ENCODE measurements at places on chromosomes 7 and 10.

- DNase-seq, result no peak
These were observed 48.7 kb upstream of the OCM2 start for GRCh38 chr7:98038731-98039130.

- no peak for DNase-seq
These were observed 187.0 kb upstream of the CCDC6 start for GRCh38 chr10:60093317-60093716.

GRCh38 chr7:82865856-82866255 is 296.8 kb downstream of the PCLO start:
- no peak for DNase-seq

- DNase-seq, result no peak
These were observed 239.1 kb downstream of the SKAP2 start for GRCh38 chr7:26625286-26625685.

DNA sequence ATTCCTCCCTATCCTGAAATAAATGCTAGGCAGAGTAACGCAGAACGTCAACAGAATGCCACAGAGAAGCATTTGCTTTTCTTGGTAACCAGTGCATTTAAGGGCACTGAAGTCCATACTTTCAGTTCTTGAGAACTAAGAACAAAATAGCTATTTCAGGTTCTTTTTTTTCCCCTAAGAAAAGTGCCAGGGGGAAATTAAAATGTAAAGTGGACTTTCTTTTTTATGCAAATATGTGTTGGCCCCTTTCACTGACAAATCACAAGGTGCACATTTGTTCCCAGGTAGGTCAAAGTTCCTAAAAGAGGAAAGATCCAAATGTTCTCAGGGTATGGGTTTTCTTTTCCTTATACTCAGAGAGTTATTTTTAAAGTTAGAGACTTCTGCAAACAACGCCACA is 151.5 kb downstream of the HPSE2 start:
- no peak for DNase-seq

DNA sequence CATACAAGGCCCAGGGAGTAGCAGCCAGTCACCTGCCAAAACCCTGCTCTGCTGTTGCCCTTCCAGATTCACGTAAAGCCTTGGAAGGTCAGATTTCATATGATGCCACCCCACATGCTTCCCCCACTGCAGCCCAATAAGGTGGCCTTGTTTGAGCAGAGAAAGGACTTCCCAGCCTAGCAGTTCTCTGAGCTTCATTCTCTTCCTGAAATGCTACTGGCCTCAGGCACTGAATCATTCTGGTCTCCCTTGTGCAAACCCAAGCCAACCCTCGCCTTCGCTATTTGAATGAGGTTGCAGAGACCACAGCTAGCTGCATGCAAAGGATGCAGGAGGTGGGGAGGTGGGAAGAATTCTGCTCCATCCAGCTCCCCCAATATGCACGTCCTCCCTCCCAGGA is 60.3 kb upstream of the PLXNA4 start:
- DNase-seq, result no peak

DNA sequence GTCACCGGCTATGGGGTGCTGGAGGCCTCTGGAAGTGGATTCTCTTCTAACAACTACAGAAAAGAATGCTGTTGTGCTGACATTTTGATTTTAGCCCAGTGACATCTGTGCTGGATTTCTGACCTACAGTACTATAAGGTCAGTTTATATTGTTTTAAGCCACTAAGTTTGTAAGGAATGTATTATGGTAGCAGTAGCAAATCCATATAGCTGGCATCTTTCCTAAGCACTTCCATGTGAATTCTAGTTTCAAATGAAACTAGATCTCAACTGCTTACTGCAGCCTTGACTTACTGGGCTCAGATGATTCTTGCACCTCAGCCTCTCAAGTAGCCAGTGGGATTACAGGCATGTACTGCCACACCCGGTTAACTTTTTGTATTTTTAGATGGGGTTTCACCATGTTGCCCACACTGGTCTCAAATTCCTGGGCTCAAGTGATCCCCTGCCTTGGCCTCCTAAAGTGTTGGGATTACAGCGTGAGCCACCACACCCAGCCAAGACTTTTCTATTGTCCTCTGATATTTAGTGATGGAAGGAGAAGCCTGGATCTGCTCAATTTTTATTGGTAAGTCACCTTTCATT is 414.0 kb downstream of the PHTF2 start:
- no peak for DNase-seq

DNA sequence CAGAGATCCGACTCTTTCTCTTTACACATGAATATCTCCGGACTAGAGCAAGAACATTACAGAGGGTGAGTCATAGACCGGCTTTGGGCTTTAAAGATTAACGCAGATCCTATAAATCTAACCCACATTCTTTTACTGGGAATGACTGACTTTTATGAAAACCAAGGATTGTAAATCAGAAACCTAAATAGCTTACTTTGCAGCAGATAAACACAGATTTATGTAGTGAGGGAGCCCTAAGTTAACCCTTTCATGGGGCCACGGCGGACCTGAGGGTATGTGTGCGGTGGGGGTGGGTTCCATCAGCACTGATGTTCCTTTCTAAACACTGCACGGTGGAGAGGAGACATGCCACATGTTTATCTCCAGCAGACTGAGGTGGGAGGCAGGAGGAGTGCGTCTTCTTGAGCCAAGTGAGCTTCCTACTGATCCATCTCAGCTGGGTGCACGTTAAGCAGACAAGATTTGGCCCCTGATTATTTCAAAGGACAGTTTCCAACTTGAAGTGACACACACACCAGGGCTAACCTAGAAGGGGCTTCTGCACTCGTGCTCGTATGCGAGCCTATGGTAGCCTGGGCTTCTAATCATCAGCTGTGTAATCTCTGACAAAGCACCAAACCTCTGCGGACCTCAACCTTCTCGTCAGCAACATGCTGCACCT is 127.6 kb downstream of the WDR11 start:
- no peak for DNase-seq

GRCh38 chr7:84190016-84190705 is 4.4 kb downstream of the SEMA3A start:
- no peak for DNase-seq

GRCh38 chr7:97017192-97018125 is 7.2 kb downstream of the DLX5 start:
- no peak for DNase-seq

DNA sequence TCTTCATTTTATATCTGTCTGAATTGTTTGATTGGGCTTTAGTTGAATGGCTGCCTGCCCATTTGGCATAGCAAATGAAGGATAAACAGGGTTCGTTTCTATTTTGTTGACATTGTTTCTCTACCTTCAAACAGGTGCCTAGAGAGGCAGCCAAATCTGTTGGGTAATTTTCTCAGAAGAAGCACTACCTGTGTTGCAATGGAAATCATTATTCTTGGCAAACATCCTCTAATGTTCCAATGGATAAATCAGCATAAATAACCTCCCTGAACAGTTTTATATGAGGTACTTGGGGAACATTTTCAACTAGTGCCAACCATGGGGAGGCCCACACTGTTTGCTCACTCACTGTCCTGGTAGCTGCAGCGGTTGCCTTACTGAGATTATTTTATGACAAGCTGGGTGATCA is 64.4 kb upstream of the PLPP4 start:
- DNase-seq, result no peak

GRCh38 chr7:36497775-36498174 is 108.1 kb downstream of the ANLN start:
- DNase-seq, result no peak

- no peak for DNase-seq
These were observed 113.2 kb upstream of the PHF14 start for GRCh38 chr7:10860516-10860915.

- no peak for DNase-seq
These were observed 61.7 kb upstream of the PPIF start for GRCh38 chr10:79285315-79286197.

DNA sequence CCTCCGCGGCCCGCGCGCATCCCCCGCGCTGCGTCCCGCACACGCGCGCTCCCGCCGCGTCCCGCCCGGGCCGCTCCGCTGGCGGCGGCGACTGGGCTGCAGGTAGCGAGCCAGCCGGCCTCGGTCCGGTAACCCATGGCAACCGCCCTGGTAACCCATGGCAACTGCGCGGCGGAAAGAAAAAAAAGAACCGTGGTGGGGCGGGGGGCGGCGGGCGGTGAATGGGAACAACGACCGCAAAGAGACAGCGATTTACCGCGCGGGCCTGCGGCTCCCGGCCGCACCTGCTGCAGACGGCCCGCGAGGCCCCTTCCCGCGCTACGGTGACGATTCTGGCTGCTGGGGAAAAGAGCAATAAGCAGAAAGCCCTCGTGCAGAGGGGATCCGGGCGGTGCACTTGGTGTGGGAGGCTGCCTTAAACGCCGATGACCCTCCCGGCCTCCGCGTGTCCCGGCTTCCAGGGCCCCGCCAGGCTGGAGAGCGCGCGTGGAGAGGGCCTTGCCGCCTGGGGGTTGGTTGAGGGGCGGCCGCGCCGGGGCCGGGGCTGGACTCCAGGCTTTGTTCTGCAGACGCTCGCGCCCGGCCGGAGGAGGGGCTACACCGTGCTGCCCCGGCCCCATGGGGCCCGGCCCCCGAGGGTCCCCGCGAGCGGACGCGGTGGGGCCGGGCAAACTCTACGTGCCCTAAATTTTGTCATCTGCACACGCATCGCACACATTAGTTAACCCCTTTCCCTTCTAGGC is 84.7 kb downstream of the SNX10 start:
- DNase-seq, result peak; percentile 41

DNA sequence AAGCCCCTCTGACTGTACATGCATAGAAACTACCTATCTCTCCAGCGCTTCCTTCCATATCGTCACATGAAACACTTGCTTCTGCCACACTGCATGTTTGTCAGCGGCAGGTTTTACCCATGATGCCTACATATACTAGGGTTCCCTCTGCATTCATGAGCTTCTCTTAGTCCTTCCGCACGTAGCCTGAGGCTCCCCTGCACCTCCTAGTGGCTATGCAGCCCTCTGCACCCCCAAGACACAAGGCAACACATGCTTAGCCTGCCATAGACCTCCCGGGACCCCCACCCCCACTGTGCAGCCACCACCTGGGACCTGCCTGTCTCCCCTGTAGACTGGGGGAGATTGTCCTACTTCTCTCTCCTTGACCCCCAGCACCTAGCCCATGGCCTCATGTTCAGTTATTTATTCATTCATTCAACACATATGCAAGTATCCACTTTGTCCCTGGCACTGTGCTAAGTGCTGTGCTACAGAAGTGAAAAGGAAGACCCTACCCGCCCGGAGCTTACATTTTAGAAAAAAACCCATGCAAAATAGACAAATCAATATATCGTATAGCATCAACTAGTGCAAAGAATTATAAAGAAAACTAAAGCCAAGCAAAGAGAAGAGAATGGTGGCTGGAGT is 23.5 kb downstream of the TMEM273 start:
- DNase-seq, result no peak

GRCh38 chr10:108616559-108617285 is 1306.6 kb downstream of the XPNPEP1 start:
- DNase-seq, result no peak

GRCh38 chr7:33669251-33669670 is 236.1 kb upstream of the BMPER start:
- peak; percentile 73 for DNase-seq

DNA sequence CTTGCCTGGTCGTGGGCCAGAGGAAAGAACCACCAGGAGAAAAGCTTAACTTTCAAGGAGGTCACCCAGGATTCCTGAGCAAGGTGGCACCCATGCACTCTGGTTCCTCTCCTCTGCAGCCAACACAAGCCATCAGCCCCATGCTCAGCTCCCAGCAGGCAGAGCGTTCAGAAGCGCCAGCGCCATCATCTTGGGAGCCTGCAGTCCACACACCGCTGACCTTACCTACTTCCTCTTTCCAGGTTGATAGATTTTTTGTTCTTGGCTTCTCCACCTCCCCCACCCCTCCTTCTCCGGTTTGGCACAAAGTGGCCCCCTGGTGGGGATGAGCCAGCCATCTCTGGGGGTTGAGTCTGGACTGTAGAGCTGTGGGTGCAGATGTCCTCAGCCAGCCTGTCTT is 1.7 kb upstream of the WDR86 start:
- peak; percentile 64 for DNase-seq

DNA sequence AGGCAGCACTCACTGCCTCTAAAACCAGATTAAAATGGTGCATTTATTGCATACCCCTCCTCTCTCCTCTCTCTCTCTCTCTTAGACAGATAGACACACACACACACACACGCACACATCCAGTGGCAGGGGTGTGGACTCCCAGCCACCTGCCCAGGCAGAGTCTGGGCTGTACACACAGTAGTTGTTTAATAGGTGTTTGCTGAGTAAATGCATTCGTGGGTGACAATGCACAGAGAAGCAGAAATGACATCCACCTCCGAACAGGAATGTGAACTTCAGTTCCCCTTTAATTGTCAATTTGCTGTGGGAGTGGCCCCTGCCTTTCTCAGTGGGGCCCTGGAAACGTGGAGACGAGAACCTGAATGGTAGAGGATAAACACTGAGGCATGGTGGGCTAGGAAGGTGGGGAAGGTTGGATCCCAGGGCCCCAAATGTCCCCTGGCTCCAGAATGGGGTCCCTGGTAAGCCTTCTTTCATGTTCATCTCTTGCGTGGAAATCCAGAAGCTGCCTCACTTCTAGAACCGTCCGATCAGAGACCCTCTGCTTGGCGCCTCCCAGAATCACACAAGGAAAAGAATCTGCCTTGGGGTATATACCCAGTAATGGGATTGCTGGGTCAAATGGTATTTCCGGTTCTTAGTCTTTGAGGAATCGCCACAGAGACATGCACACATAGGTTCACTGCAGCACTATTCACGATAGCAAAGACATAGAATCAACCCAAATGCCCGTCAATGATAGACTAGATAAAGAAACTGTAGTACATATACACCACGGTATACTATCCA is 58.5 kb upstream of the ECHDC3 start:
- DNase-seq, result no peak
